ENCODE measurements at places on chromosomes 7 and 10. TPM values are rescaled to one million over a fixed set of nuclear protein-coding genes. Genes with fewer than 3 reads are reported as not detected.

DNA sequence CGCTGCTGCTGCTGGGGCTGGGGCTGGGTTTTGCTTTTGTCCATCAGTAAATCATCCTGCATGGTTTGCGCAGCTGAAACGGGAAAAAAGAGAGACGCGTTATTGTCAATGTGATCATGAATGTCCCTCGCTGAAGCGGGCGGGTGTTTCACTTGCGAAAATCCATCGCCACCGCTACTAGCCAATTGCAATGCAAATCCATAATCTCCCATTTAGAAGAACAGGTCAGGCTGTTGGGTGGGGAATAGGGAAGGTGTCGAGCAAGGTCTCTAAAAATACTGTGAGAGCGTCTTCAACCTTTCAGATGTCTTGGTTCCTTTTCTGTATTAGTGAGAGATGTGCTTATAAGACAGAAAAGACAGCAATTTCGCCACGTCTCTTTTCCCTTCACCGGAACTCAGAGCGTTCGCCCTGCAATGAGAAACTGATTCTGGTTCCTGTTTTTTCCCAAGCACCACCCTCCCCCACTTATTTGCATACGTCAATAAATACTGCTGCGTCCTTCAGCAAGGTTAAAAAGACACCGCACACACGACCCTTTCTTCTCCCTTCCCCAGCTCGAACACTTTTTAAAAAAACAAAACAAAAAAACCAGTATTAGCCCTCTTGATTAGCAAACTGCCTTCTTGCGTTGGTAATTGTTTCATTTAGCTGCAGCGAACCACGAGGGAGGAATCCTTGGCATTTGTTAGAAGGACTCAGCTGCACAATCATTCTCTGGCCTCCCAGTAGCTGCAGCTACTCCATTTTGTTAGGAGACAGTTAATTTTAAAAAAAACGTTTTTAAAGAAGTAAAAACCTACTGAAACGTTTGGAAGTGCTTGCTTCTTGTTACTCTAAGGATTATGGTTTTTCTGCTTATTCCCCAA is 50.4 kb downstream of the CPEB3 start:
- DNase-seq = peak; percentile 64

- no peak for DNase-seq
Measured at GRCh38 chr10:126214021-126214420, 174.3 kb downstream of the ADAM12 start.

SLC18A3 gene
- 0.11 TPM for total RNA-seq

- DNase-seq = no peak
Measured at GRCh38 chr7:133934262-133934976, 192.7 kb upstream of the LRGUK start.

TUBAL3 gene
- 0.16 TPM for total RNA-seq

STEAP4 gene
- 13.2 TPM for total RNA-seq

OIT3 gene
- total RNA-seq = 2.3 TPM

- no peak for DNase-seq
Measured at GRCh38 chr10:127407551-127407950, 141.6 kb upstream of the NPS start.

- DNase-seq = no peak
Measured at GRCh38 chr10:97320480-97321031, 1.5 kb downstream of the FRAT1 start.

YKT6 gene
- total RNA-seq = 25.3 TPM

MLXIPL gene
- 0.37 TPM for total RNA-seq

FRAT1 gene
- 1.2 TPM for total RNA-seq

Measured in urinary bladder (tissue), 4 donors.